ENCODE measurements at places on chromosomes 13 and 19.
A peak's percentile ranks its signal among the peaks of the same experiment; 100 is the strongest.

GRCh38 chr13:30880856-30881155 lies 25.3 kb upstream of the MEDAG start:
- DNase-seq = no peak

DNA sequence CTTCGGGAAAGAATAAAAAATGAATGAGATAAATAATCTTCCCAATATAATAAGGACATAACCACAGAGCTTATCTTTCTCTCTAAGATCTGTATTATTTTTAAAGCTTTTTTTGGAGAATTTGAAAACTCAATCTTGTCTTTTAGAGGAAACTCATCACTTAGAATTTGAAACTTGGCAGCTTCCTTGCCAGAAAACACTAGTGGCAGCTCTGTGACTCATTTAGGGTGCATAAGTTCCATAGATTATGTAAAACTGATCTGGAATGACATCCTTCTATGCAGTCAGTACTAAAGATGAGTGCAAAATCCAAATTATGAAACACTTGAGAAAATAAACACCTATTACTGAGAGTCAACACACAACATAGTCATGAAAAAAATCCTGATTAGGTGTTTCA lies 848.0 kb downstream of the DACH1 start:
- DNase-seq = no peak

GRCh38 chr13:63629591-63629990 lies 2213.9 kb upstream of the PCDH20 start:
- DNase-seq = no peak

- DNase-seq = no peak
Measured at GRCh38 chr13:49958321-49958720, 22.2 kb upstream of the SPRYD7 start.

DNA sequence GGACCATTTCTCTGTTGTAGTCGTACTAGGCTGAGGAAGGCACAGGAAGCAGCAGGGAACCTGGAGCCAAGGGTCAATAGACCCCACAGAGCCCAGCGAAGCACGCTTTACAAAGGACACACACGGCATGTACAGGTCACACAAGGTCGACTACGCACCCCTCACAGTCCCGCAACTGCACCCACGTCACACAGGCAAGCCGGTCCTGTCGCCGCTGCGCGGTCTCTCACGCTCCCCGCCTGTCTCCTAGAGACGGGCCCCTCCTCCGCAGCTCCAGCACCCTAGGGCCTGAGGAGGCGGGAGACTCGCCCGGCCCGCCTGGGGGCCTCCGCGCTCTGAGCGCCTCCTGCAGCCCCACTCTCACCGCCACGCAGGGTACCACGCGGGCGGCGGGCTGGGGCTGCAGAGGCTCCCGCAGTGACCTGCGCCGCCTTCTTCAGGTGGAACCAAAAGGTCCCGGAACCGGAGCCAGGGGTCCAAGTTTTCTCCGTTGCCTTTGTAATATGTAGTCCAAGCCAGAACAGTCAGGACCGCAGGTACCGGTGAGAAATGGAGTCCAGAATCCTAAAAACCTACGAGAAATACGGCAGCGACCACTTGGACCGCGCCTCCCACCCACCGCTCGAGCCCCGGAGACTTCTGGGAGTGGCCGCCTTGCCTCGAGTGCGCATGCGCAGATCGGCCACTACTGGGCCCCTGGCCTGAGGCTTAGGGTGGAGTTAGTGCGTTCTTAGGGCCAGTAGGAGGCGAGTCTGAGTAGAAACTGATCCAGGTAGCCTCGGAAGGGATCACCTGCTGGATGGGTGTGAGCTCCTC lies at the start of gene ZNF607:
Gene ZNF607 (minus strand): TSS at position 651 of the 816 bp plus-strand sequence. CDS start 8,143 bp downstream, outside the sequence.
- peak; percentile 89 for DNase-seq

DNA sequence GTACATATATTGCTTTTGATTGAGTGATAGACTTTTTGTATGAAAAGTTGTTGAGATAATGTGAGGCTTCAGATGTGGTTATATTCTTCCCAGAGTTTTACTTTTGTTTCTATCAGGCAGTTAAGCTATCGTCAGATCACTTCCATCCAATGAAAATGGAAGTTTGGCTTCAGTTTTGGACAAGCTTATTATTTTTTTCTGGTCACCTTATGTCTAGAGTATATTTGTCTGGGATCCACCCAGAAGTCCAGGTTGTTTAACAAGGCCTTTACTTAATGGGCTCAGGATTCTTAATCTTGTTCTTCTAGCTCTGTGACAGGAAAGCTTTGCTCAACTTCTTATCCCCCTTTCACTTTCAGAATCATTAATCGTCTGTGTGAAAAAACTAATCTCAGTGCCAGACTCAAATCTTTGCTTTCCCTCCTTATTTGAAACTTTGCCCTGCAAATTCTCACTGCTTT lies 150.9 kb downstream of the PDS5B start:
- DNase-seq = no peak

DNA sequence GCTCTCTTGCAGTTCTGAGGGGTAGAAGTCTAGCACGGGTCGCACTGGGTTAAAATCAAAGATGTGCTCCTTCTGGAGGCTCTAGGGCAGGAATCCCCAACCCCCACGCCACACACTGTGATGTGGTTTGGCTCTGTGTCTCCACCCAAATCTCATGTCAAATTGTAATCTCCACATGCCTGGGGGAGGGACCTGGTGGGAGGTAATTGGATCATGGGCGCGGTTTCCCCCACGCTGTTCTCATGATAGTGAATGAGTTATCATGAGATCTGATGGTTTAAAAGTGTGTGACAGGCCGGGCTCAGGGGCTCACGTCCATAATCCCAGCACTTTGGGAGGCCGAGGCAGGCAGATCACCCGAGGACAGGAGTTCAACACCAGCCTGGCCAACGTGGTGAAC lies 26.6 kb upstream of the CALM3 start:
- DNase-seq = no peak

DNA sequence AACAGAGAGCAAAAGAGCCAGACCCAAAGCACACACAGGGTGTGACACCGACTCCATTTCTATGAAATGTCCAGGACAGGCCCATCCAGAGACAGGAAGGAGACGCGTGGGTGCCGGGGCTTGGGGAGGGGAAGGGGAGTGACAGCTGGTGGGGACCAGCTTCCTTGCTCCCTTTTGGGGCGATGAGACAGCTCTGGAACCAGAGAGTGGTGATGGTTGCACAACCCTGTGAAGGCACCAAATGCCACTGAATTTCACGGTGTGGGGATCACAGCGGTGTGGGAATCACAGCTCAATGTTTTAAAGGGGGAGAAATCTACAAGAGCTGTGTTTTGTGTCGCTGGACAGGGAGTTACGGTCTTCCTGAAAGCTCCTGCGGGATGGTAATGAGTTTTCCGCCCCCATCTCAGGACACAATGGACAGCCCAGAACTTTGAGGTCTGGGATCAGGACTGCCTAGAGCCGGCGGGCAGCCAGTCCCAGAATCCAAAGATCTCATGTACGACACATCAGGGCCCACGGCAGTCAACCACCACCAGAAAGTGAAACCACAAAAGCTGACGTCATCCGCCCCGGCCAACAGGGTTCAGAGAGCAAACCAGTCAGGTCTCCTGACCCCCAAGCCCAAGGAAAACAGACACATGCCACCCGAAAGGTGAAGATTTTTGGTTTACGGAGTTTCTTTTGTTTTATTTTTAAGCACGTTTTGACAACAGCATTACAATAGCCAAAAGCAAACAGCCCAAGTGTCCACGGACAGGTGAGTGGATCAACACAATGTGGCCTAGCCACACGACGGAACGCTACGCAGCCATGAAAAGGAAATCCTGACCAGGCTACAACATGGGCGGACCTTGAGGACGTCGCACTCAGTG lies 7.3 kb downstream of the SGTA start:
- DNase-seq = peak; percentile 67

- DNase-seq = no peak
Measured at GRCh38 chr19:11995174-11995573, 30.3 kb downstream of the ZNF763 start.

DNA sequence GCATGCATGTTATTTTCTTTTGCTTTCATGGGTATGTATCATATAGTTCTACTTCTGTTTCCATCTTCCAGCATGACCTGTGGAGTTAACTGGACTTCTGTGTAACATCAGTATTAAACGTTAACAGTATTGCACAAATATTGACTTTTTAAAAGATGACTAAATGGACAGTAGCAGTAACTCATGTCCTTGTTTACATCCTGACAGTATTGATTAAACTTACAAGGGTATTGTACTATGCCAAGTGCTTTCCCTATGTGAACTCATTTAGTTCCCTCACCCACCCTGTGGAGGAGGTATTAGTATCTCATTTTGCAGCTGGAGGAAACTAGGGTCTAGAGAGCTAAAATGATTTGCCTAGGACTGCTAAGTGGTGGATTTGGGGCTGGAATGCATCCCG lies 128.7 kb upstream of the SLC10A2 start:
- DNase-seq = no peak

DNA sequence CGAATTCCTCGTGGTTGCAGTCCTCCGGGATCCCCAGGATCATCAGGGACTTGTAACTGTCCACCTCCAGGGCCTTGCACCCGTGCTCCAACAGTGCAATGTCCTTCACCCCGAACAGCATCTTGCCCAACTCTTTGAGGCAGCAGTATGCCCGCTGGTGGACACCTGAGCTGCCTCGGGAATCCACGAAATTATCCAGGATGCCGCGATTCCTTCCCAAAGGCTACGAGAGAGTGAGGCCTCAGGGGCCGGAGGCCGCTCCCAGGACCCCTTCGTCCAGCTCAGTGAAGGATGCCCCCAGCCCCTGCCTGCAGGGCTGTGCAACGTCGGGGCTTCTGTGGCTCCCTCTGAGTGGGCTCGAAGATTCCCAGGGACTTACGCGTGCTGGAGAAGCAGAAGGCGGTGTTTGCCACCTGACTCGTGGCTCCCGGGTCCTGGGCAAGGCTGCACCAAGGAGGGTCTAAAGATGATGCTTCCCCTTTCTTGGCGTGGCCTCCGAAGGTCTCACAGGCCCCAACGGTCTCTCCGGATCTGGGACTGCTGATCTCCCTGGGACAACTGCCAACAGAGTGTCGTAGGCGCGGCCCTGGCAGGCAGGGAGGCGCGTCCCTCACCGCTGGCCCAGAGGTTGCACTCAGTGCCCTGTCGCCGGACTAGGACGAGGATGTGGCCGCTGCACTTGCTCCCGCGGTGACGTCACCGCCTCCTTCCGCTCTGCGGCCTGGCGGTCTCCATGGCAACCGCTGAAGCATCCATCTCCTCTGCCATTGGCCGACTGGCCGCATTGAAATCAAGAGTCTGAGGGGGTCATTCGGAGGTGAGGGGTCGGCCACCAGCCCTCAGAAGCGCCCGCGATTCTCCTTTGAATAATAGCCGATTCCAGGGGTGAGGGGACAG lies at the start of gene PNMA8C:
Gene PNMA8C (minus strand): TSS at position 698 of the 897 bp plus-strand sequence. CDS start 577 bp downstream, at position 121.
- no peak for DNase-seq

- DNase-seq = no peak
Measured at GRCh38 chr19:34265221-34265650, 10.9 kb downstream of the GARRE1 start.

DNA sequence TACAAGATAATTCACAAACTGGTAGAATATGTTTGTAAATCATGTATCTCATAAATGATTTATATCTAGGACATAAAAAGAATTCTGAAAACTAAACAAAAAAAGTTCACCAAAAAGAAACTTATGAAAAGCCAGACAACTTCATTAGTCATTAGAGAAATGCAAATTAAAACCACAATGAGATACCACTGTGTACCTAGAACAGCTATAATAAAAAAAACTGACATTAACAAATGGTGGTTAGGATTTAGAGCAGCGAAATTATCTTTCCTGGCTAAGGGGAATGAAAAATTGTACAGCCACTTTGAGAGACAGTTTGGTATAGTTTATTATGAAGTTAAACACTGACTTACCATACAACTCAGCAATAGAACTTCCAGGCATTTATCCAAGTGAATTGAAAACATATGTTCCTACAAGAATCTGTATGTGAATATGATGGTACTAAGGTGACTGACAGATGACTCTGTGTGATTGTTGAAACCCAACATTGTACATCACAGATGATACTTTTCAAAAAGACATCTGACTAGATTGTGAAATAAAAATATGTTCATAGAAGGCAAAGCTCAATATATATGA lies 41.8 kb downstream of the UGGT2 start:
- no peak for DNase-seq

DNA sequence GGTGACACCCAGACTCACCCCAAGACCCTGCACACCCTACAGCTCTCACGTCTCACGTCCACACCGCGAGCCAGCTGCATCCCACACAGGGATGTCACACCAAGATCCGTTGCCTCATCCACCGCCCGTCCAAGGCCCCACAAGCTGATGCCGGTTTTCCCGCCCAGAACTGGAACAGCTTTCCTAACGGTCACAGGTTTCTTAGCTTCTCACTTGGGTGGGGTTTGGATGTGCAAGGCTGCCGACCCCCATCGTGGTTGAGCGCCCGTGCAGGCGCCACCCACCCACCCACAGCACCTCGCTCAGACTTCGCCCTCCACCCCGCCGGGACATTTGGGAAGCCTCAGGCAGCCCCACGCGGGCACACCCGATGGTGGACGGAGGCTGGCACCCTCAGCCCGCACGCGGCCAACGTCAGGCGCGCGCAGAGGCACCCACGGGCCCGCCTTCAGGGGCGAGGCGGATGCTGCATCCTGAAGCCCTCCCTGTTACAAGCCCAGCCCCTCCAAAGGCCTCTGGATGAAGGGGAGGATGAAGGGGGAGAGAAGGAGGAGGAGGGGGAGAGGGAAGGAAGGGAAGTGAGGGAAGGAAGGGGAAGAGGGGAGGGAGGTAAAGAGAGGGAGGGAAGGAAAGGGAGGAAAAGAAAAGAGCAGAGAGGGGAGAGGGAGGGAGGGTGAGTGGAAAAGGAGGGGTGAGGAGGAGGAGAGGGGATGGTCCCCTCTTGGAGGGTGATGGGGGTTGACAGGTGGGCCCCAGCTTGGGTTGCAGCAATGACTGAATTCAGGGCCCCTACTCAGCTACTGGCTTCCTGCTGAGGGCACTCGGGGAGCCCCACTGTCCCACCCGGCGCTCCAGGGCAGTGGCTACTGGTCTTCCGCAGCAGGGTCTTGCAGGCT lies 12.8 kb downstream of the ONECUT3 start:
- DNase-seq = no peak

GRCh38 chr13:113665597-113666328 lies 1.3 kb upstream of the GRK1 start:
- DNase-seq = no peak

GRCh38 chr13:111866731-111867245 lies 200.2 kb upstream of the SOX1 start:
- DNase-seq = no peak

DNA sequence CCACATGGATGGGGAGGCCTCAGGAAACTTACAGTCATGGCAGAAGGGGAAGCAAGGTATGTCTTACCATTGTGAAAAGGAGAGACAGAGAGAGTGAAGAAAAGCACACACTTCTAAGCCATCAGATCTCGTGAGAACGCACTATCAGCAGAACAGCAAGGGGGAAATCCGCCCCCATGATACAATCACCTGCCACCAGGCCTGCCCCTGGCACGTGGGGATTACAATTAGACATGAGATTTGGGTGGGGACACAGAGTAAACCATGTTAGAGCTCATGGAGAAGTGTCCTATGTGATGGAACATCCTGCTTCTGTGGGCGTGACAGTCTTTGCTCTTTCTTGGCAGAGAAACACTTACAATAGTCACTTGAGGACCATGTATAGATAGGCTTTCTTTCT lies 28.1 kb upstream of the ZNF331 start:
- DNase-seq = no peak

GRCh38 chr13:111937777-111938311 lies 129.1 kb upstream of the SOX1 start:
- no peak for DNase-seq

Data from GM12891 (cell line).